Cardiac muscle cell (in vitro differentiated cells and primary cell): ENCODE measurements at places on chromosomes 4 and X.

- peak; percentile 27 for DNase-seq
These were observed 39.8 kb upstream of the ATOH1 start for GRCh38 chr4:93788712-93789111.

DNA sequence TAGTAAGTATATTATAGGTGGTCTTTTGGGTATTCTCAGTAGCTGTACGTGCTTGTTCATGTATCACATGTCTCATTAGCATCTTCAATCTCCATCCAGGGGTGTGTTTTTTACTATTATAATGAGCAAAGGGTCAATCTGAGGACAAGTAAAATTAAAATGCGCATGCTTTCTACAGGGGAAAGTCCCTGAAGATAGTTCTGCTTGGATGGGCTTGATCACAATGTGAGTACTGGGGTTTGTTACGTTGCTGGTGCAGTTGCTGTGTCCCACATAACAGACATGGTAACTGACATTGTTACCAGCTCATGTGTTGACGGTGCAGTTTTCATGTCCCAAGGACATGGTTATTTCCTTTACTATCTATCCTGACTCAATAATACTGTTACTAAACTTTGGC is 65.9 kb downstream of the UCHL1 start:
- no peak for DNase-seq

DNA sequence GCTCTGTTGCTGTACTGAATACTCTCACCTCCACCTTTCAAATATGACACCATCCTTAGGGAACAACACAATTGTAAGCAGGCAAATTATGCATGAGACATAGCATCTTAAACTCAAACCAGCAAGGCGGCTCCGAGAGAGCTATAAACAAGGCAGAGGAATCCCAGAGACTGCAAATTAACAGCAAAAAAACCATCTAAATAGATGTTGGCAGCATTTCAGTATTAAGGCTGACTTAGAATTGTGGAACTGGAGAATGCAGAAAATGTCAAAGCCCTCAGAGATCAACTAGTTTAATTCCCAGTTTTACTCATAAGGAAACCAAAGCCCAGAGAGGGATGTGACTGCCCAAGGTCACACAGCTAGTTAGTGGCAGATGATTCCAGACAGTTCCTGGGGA is 37.2 kb upstream of the SPANXC start:
- no peak for DNase-seq

DNA sequence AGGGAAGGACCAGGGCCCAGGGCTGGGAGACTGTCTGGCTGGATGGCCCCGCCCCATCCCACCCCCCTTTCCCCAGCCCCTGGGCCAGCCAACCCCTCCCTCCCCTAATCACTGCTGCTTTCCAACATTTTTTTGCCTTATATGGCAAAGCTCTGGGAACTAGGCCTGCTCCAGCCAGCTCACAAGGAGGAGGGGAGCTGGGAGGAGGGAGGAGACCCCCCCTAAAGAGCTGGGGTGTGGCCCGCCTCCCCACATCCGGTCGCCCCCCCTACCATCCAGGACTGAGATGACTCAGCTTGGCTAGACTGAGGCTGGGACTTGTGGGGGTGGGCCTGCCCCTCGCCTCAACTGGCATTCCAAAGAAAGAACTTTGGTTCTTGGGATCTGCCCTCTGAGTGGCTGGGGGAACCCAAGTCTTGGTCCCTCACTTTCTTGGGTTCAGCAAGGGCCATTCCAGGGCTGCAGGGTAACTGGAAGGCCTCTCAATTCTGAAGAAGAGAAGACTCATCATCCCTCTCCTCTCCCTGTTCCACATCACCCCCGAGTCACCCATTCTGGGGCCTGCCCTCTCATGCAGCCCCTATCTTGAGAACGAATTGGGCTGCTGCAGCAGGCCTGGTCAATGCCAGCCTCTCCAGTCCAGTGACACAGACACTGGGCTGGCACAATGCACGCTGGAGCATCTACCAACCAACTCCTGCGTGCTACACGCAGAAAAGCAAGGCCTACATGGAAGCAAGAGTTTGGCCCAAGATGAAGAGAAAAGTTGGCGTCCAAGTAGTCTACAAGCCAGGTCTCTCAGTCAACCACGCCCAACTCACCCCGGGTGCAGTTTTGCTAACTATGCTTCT is 4.8 kb downstream of the FLNA start:
- peak; percentile 84 for DNase-seq

- no peak for DNase-seq
These were observed 494.3 kb downstream of the IL15 start for GRCh38 chr4:142130666-142131065.

DNA sequence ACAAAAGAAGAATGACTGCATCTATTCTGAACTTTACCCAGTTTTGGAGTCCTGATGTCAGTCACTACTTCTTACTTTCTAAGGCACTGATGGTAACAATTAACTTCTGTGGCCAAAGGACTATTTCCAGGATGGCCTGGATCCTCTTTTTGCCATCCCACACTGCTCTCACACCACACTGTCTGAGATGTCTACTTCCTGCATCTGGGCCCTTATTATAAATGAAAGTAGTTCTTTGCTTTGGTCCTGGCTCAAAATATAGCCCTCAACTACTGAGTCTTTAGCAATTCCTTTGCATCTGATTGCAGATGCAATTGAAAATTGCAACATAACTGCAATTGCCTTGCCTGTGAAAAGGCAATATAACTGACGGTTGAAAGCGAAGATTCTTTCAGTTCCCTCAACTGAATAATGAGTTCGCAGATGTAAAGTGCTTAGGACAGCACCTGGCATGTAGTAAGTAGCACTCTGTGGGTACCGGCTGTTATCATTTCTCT is 44.2 kb downstream of the COQ2 start:
- no peak for DNase-seq
